NCI-H524 (cell line): ENCODE measurements at places on chromosomes 12 and 14.

DNA sequence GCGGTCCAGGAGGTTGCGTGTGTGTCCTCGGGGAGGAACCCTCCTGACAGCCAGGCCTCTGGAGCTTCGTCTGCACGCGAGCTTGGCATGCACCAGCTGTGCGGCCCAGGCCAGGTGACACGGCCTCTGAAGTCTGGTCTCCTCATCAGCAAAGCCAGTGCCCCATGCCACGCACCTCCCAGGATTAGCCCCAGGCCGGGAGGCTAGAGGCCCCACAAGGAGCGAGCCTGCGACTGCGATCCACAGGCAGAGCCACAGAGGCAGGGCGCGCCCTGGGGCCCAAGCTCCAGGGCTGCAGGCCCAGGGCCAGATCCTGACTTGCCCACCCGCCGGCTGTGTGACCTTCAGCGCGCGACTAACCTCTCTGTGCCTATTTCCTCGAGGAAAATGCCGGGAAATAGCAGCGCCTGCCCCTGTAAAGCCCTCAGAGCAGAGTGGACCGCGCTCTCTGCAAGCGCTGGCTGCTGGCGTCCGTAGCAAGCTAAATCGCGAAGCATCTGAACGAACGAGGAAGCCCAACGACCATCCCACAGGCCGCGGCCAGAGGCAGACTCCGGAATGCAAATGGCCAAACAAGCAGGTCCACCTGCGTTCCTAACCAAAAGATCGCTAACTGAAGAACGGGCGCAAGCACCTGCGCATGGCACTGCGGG is 492 bp upstream of the BTBD6 start:
- DNase-seq: no peak

DNA sequence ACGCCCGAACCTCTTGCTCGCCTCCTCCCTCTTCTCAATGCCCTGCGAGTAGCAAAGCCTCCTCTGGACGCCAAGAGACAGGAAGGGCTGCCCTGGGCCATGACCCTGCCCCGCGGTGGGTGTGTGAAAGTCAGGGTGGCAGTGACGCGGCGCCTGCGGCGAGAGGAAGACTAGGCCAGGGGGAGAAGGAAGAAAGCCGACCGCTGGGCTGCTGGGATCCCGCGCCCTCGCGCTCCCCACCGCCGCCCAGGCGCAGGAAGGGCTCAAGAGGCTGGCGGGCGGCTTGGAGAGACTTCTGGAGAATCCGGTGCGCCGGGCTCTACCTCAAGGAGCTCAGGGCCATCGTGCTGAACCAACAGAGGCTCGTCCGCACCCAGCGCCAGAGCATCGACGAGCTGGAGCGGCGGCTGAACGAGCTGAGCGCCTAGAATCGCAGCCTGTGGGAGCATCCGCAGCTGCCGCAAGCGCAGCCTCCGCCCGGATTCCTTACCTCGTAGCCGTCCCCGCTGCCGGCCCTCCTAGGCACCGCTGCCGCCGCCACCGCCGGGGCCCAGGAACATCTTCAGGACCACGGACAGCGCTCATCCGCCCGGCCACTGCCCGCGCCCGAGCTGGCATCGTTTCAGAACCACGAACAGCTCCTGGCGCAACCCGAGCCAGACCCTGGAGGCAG is 105.0 kb upstream of the PRB2 start:
- DNase-seq: peak; percentile 52

DNA sequence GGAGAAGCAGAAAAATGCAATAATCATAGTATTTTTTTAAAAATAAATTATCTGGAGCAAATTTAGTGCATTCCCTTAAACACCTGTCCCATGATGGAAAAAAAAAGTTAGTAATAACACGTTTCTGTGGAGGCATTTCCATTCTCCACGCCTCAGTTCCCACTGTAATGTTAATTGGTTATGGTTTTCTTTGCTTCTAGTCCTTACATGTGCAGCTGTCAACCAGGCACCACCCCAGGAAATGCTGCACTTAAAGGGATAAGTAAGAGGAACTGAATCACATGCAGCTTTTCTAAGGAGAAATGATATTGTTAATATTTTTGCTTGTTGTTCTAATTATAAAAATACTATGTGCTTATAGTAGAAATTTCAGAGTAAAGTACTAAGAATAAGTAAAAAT is 240.3 kb downstream of the ZFP36L1 start:
- DNase-seq: peak; percentile 48

DNA sequence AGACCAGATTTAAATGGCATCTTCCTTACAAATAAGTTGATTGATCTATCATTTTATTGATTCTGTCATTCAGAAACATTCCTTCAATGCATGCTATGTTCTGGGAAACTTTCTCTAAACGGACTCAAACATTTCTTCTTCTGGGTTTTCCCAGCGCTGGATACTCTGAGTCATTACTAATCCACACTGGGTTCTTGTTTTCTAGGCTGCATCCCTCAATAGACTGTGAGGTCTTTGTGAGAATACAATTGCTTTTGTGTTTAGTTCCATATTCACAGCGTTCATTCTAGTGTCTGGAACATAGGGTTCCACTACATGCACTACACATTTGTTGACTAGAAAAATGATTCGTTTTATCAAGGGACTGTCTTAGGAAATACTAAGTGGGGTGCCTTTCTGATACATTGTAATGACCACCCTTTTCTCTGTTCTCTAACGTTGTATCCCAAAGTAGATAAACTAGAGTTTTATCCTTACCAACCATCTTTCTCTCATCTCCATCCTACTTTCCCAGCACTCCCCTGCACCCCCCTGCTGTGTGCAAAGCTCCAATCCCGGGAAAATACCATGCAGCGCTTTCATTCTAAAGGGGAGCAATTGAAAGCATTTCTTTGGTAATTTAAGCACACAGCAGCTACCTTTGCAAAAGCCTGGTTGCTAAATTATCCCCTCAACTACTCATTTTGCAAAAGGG is 878.7 kb downstream of the DIO2 start:
- no peak for DNase-seq

DNA sequence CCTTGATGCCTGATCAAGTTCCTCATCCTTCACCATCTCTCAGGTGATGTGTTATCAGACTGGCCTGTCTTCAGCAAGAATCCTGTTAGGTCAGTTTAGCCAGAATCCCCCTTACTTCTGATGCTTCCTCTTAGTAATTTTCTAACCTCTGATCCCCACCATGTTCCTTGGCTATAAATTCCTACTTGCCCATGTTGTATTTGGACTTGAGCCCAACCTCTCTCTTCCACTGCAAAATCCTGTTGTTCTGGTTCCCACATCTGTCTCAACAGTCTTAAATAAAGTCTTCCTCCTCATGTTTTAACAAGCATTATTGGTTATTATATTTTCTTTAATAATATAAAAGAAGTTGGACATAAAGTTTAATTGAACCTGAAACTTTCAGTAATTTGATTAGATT is 987.8 kb upstream of the USP15 start:
- DNase-seq: no peak
